ENCODE measurements at places on chromosomes 1 and 21. TPM values are rescaled to one million over a fixed set of nuclear protein-coding genes. Genes with fewer than 3 reads are reported as not detected.

Gene ST6GALNAC3
- 1.9 TPM for total RNA-seq

Gene U2AF1
- total RNA-seq = 47.4 TPM

Gene SLC44A3
- total RNA-seq = 2.3 TPM

GRCh38 chr1:171683870-171684269 is 31.4 kb upstream of the MYOC start:
- no peak for DNase-seq

- no peak for DNase-seq
Observed at GRCh38 chr21:32378956-32379355, 13.9 kb downstream of the URB1 start.

Gene CNKSR1
- total RNA-seq = 4.7 TPM

DNA sequence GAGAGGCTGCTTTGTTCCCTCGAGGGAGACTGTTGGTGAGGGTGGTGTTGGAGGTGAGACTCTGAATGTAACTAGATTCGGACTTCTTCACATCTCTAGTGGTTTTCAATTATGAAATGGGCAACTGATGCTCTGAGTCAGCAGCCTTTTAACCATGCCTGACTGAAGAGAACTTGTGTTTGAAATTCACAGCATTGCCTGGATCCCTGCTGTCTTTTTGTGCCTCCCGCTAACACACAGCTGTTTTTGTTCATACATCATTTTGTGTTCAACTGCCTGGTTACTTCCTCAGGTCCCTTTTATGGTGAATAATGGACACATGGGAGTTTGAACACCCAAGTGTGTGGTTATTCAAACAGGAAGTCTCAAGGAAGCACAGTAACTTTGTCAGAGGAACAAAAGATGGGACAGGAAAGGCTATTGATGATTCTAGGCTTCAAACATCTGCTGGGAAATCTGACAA is 16.8 kb downstream of the LAMC1 start:
- no peak for DNase-seq

- no peak for DNase-seq
Observed at GRCh38 chr1:160624464-160624863, 22.4 kb downstream of the SLAMF1 start.

DNA sequence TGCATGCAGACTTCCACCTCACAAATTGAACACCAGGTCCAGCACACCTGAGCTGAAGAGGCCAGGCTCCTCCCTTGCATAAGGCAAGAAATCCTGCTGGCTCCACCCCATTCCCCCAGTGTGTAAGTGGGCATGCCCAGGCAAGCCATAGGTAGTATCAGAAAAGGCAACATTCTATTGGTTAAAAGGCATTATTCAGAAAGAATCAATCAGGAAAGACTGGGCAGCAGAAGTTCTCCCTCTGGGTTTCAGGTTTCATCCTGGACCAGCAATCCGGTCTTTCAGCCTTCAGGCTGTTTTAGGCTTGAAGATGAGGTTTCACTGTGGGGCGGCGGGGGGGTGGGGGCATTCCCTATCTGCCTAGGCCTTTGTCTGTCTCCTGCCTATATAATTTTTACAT is 42.0 kb upstream of the LHX8 start:
- DNase-seq = no peak

DNA sequence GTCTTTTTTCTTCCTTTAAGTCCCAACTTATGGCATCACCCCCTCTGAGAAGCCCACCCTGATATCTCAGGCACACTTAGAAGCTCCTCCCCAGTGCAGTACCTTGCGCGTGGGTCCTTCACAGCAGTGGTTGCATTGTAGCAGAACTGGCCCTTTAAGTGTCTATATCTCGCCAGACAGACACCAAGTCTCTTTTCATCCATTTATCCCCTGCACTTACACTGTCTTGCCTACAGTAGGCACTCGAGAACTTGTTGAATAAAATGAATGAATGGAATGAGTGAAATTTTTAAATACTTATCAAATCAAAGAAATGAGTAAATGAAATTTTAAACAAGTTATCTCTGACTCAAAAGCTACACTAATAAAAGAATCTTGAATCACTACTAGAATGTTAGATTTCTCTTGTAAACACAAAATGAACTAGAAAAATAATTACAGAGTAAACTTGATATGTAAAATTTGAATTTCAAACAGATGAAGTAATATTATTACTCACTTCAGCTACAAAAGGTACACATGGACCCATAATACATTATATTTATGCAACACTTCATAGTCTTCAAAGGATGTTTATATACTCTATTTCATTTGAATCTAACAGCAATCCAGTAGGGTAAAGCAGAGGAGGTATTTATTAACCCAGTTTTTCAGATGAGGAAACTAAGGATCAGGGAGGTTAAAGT is 54.7 kb upstream of the MAN1A2 start:
- no peak for DNase-seq

- no peak for DNase-seq
Observed at GRCh38 chr1:179366093-179366800, 476 bp downstream of the AXDND1 start.

- DNase-seq = no peak
Observed at GRCh38 chr21:31397939-31398338, 53.9 kb upstream of the TIAM1 start.

Gene WDR4
- 6.1 TPM for total RNA-seq

GRCh38 chr1:30409476-30410152 is 313.8 kb downstream of the MATN1 start:
- no peak for DNase-seq

Gene CFAP57
- total RNA-seq = not detected

- DNase-seq = peak; percentile 70
Observed at GRCh38 chr21:9838738-9839642, 682.4 kb upstream of the TPTE start.

- DNase-seq = no peak
Observed at GRCh38 chr1:24732186-24732885, 12.9 kb upstream of the CLIC4 start.

DNA sequence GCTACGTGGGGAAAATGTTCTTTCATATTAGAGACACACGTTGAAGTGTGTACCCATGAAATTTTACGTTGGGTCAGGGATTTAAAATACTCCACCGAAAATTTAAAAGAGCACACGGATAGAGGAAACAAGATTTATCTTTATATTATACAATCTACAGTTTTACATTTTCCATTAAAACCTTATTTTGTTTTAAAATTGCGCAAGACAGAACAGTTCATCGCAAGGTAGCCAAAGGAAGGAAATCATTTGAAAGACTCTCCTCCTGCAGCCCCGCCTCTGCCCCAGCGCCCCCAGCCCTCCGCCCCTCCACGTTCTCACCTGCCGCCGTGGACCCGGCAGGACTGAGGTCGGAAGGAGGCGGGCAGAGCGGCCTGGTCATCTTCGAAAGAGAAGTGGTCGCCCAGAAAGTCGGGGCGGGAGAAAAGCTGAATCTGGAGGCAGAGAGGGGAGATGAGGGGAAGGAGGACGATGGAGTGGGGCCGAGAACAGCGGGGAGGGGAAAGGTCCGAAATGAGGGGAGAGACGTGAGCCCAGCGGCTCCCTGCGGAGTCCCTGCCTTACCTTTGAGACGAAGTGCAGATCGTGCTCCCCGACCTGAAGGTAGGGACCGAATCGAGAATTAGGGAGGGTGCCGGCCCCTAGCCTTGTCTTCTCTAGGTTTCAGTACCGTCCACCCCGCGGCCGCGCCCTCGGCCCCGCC is 18.0 kb downstream of the CRYBG2 start:
- DNase-seq = no peak

GRCh38 chr1:179298952-179299351 is 5.4 kb downstream of the SOAT1 start:
- DNase-seq = no peak

DNA sequence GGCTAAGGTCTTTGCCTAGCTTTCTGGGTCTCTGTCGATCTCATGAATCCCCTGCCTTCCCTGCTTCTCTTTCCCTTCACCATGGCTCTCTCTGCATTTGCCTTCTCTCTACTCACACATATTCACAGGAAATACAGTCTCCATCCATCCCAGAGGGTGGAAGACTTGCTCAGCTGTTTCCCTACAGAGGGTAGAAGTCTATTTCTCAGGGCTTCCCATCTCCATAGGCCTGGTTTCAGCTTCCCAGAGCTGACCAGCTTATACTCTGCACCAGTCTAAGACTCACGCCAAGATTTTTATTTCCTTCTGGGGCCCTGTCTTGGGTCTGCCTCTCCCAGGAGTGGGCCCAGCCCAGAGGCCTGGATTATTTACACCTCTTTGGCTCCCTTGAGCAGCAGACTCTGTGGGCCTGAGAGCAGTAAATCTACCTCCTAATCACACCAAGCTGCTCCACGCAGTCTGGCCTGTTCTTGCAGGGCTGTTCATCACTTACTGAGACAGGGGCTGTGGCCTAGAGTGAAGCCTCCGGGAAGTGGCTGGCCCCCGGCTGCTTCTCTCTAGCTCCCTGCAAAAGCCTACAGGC is 102.5 kb downstream of the PLXNA2 start:
- peak; percentile 92 for DNase-seq

Gene TEDDM1
- not detected for total RNA-seq

- DNase-seq = no peak
Observed at GRCh38 chr1:95384567-95384966, 150.6 kb downstream of the RWDD3 start.

Gene RGS18
- total RNA-seq = 1.8 TPM

DNA sequence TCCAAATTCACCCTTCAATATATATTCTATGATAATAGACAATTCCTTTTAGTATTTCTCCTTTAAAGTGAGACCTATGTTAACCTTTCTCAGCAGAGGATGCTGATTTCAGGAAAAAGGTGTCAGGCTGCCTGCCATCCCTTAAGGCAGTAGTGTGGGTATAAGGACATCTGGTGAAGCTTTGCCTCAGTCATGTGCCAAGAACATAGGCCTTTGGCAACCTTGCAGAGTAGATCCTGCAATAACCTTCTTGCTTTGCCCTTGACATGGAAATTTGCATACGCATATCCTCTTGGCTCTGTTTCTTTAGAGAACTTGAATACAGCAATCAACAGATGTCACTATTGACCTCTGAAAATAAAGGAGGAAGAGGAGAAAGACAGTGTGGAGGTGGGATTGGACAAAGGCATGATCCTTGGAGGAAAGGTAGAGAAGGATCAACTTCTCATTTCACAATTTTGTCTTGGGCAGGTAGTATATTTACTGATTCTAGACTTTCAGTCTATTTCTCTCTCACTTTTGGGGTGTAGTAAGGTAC is 21.1 kb upstream of the ZRANB2 start:
- DNase-seq = no peak

DNA sequence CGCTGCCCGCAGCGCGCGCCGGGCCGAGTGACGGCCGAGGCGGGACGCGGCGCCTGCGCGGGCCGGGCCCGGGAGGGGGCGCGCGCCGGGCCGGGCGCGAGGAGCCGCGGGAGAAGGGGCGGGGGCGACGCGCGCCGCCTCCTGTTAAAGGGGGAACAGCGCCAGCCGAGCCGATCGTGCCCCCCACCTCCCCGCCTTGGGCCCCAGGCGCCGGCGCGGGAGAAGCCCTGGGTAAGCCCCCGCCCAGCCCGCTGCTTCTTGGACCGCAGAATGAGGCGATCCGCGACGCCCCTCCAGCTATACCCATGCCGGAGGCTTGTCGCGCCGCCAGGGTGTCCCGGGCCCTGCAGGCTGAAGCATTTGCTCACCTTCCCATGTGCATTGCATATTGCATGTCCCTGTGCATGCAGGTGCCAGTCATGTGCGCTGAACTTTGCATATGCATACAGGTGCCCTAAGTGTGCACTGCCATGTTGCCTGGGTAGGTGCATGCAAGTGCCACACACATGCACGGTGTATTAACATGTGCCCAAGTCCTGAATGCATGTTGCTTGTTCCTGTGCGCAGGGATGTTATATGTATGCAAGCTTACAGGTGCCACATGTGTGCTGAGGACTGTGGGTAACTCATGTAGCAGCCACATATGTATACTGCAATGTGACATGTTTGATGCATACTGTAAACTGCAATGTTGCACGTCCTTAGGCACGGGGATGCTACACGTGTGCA is at the start of gene ADGRB2:
Gene ADGRB2 (minus strand): TSS at position 29 of the 729 bp plus-strand sequence. CDS start 7,119 bp downstream, outside the sequence.
- DNase-seq = no peak

GRCh38 chr1:168031198-168031597 is 94.3 kb upstream of the MPC2 start:
- no peak for DNase-seq

- DNase-seq = peak; percentile 82
Observed at GRCh38 chr1:165631342-165632151, 513 bp downstream of the MGST3 start.

Gene B4GALT2
- 30.1 TPM for total RNA-seq

- DNase-seq = no peak
Observed at GRCh38 chr1:232472485-232473041, 157.4 kb downstream of the SIPA1L2 start.

Gene DENND2D
- total RNA-seq = 2.3 TPM

DNA sequence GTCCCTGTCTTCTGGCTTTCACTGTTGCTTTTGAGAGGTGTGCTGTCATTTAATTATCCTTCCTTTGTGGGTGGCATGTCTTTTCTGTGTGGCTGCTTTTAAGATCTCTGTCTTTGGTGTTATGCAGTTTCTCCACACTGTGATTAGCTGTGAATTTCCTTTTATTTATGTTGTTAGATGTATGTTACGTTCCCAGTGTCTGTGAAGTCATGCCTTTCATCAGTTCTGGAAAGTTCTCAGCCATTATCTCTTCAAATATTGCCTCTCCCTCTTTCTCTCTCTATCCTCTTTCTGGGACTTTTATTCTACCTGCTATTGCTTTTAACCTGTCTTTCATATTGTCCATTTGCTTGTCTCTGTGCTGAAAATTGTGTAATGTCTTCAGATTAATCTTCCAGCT is 21.0 kb upstream of the CSF3R start:
- no peak for DNase-seq

DNA sequence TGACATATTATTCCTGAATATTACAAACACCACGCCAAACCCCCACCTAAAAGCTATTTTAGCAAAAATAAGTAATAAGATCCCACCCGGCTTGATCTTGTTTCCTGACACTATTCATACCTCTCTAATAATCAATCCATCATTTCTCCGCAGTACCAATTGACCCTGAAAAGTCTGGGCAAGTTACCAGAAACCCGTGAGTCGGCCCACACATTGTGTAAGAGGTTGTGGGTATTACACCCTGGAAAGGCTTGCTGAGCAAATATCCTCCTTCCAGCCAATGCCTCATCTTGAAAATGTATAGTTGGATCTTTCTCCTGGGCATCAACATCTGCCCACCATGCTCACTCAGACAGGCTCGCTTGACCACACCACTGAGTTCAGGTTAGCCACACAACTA is 451.0 kb downstream of the TTLL7 start:
- no peak for DNase-seq

Gene GBP6
- total RNA-seq = not detected

Gene NCAM2
- 8.2 TPM for total RNA-seq

- no peak for DNase-seq
Observed at GRCh38 chr1:10267319-10267718, 56.9 kb downstream of the KIF1B start.

Gene LORICRIN
- total RNA-seq = not detected

- no peak for DNase-seq
Observed at GRCh38 chr1:183360473-183360872, 57.7 kb downstream of the NMNAT2 start.

- DNase-seq = no peak
Observed at GRCh38 chr1:12402159-12402673, 172.4 kb downstream of the VPS13D start.

- DNase-seq = no peak
Observed at GRCh38 chr21:44390886-44391285, 37.5 kb downstream of the TRPM2 start.

- DNase-seq = no peak
Observed at GRCh38 chr1:246591047-246591446, 24.8 kb downstream of the CNST start.

Gene HLX
- total RNA-seq = 28.2 TPM

Gene ALG14
- 0.55 TPM for total RNA-seq
